ENCODE measurements at places on chromosomes 7 and 10.

DNA sequence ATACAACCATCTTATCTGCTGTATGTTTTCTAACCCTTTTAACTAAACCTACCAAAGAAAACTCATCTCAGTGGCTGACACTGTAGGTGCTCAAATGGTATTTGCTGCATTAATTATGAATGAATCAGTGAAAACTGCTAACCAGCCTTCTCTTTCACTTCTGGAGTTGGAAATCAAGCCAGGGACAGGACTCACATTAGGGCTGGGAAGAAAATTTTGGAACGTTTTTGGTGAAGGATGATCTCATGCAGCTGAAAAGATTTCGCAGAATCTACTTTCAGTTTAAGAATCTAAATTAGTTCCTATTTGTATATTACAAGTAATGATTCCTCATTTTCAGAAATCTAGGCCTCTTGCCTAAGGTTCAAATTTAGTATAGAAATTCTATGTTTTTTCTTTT is 12.9 kb downstream of the MTPN start:
- DNase-seq = no peak

- no peak for DNase-seq
Observed at GRCh38 chr10:78914502-78915189, 154.1 kb upstream of the ZMIZ1 start.

DNA sequence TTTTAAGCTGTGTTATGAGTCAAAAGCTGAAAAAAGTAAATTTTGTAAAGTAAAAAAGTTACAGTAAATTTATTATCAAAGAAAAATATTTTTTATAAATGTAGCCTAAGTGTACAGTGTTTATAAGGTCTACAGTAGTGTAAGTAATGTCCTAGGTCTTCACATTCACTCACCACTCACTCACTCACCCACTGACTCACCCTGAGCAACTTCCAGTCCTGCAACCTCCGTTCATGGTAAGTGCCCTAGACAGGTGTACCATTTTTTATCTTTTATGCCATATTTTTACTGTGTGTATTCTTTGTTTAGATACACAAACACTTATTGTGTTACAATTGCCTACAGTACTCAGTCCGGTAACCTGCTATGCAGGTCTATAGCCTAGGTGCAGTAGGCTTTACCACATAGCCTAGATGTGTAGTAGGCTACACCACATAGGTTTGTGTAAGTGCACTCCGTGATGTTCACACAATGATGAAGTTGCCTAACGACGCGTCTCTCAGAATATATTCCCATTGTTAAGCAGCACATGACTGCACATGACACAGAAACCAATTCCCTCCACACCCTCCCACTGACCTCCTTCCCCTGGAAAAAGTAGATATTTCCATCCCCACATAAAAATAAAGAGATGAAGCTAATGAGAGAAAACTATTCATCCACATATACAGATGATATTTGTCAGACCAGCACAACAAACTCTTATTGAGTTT is 44.8 kb upstream of the FGL2 start:
- no peak for DNase-seq

DNA sequence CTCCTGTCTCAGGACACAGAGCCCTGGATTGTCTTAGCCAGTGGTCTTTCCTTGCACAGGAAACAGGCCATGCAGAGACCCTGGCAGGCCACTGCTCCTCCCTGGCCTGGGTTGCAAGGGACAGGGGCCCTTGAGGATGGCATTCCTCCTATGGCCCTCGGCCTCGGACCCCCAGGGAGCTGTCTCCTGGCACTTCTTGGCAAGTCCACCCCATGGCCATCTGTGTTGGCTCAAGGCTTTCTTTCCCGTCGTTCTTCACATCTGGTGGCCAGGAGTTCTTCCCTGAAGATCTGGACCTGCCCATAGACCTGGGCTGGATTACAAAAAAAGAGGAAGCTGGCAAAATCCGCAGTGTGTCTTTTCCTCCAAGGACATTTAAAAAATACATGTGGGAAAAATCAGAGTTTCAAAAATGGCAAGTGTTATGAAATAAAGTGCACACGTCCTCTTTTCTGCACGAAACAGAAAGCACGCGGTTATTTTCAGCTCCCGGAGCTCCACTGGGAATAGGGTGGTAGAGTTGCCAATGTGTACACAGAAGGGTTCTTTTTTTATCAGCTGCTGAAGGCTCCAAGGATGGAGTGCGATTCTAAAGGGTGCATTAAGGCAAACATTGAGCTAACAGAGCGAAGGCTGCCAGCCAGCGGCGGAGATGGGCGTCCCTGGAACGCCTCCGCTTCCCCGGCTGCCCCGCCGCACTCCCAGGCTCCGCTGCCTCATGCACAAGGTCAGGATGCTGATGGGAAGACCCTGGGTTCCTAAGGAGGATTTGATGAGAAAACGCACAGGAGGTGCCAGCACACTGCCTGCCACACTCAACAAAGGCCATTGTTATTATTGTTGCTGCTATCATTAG is 62.8 kb upstream of the FAM20C start:
- no peak for DNase-seq

DNA sequence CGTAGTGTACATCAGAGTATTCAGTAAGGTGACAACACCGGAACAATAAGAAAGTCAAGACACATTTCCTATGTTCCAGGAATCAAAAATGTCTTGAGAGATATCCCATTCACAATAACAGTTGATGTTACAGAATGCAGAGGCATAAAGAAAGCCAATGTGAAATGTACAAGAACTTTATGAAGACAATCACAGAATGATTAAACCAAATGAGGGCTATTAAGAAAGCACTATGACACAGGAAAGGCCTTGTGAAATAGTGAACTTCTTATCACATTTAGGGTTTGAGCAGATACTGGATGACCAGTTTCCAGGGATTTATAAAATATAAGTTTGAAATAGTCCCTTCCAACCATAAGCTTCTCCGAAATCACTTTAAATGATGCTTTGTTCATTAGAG is 52.7 kb downstream of the VWDE start:
- no peak for DNase-seq

GRCh38 chr7:41881331-41882130 is 178.6 kb upstream of the INHBA start:
- DNase-seq = peak; percentile 59
